ENCODE measurements at places on chromosomes 4 and X.

- DNase-seq: no peak
- no peaks in the 10 kb centered on the region for H3K4me1 ChIP-seq
- no peaks in the 10 kb centered on the region for H3K36me3 ChIP-seq
- H3K4me3 ChIP-seq: no peak overlapping the region
- H3K27me3 ChIP-seq: peaks cover 4% of the 10 kb centered on the region
These were observed 17.3 kb upstream of the TMEM185A start for GRCh38 chrX:149648932-149649331.

- no peak overlapping the region for H3K4me3 ChIP-seq
- peaks cover 9% of the 10 kb centered on the region for H3K27me3 ChIP-seq
- no peak for DNase-seq
These were observed 121.9 kb downstream of the BEND2 start for GRCh38 chrX:18098763-18099162.

DNA sequence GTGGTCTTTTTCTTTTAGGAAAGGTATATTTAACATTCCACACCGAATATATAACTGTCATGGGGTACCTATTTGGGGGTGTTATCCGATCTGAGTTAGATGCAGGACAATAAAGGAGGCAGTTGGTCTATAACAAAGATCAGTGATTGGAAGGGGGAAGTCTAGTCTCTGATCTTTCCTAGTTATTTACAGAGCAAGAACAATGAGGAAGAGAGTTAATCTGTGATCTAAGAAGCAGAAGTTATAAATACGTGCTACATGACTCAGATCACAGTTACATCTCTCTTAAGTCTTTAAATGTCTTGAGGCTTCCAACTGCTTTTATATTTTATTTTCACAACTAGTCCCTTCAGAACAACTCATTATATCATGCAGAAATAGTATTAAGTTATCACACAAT, 33.2 kb upstream of the ARMCX4 start:
- H3K4me3 ChIP-seq: no peak overlapping the region
- H3K27ac ChIP-seq: no peak overlapping the region
- no peak for DNase-seq

DNA sequence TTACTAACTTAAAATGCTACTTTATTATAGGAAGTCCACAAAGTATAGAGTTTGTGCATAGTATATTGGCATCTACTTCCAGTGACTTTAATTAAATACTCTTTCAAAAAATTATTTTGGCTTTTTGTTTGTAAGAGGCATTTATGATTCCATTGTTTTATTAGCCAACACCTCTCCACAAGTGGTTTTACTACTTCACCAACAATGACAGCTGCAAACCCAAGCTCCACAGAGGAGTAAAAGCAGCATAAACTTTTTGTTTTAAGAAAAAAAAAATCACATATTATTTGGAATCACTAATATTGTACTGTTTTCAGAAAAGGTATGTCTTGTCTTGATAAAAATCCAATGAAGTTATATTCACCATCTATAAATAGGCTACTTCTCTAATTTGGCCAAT, 88.5 kb downstream of the FIP1L1 start:
- H3K27ac ChIP-seq: no peak overlapping the region
- no peaks in the 10 kb centered on the region for H3K4me1 ChIP-seq
- DNase-seq: no peak
- H3K4me3 ChIP-seq: no peak overlapping the region
- H3K27me3 ChIP-seq: no peaks in the 10 kb centered on the region

DNA sequence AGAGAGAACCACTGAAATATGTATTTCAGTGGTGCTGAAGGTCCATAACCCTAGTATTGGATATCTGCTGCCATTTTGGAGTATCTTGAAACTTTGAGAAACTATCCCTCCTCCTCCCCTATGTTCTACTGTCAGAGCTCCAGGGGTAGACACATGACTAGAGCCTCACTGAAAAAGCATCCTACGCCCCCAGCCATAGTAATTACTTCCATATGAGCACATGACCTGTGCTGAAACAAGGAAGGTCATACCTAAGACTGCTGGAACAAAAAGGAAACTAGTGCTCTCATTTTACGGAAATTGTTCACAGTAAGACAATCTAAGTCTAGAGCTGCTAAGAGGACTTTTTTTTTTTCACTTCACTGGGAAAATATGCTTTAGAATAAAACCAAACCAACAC, 42.0 kb upstream of the MAPK10 start:
- no peak overlapping the region for H3K27ac ChIP-seq
- DNase-seq: no peak
- no peak overlapping the region for H3K4me3 ChIP-seq
- H3K4me1 ChIP-seq: no peaks in the 10 kb centered on the region
- no peaks in the 10 kb centered on the region for H3K36me3 ChIP-seq
- H3K27me3 ChIP-seq: no peaks in the 10 kb centered on the region

DNA sequence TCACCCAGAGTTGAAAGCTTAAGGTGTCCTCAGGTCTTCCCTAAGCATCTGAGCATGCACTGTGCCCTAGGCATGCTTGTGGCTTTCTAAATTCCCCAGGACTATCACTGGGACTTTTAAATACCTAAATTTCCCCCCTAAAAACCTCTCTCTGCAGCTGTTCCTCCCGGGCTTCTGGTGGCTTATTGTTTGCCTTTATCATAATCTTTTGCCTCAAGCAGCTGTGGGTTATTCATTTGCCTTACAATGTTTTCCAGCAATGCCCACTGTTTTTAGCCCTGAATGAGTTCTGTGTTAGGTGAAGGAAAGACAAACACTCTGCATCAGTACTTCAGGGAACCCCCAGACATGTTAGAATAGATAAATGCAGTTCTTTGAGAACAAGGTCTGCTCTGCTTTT, 455.0 kb downstream of the ZIC3 start:
- H3K4me3 ChIP-seq: no peak overlapping the region
- H3K27me3 ChIP-seq: peaks cover 3% of the 10 kb centered on the region
- no peak overlapping the region for H3K27ac ChIP-seq
- H3K4me1 ChIP-seq: no peaks in the 10 kb centered on the region
- no peaks in the 10 kb centered on the region for H3K36me3 ChIP-seq
- no peak for DNase-seq

DNA sequence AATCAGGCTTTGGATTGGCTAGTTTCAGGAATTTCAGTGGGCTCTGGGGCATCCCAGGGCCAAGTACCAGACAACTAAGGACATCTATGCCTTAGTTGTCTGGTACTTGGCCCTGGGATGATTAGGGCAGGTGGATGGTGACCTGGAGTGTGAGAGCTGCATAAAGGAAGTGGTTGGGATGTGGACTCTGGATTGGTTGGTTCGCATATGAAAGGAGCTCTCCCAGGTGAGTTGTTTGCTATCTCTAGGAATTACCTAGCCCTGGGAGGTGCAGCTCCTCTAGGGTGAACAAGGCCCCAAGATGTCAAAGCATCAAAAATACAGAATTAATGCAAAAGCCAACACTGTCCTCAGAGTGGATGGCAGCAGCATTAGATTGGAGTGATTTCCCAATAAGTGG, 109.6 kb downstream of the NHS start:
- H3K4me3 ChIP-seq: no peak overlapping the region
- no peak for DNase-seq
- H3K4me1 ChIP-seq: no peaks in the 10 kb centered on the region
- H3K27ac ChIP-seq: no peak overlapping the region
- H3K27me3 ChIP-seq: no peaks in the 10 kb centered on the region

DNA sequence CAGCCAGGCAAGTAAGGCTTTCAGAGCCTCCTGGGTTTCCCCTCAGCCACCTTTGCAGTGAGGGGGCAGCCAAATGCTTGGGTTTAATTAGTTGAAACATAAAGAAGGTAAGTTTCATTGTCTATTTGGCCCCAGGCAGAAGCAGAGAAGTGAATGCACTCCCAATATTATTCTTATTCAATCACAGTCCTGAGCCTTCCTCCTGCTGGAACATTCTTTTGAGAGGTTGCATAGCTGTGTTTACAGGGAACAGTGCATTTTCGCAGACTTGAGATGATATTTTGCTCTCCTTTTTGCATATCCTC, 13.9 kb downstream of the SLC2A9 start:
- no peak overlapping the region for H3K4me3 ChIP-seq
- no peak overlapping the region for H3K27ac ChIP-seq
- H3K27me3 ChIP-seq: no peaks in the 10 kb centered on the region
- H3K36me3 ChIP-seq: no peaks in the 10 kb centered on the region
- DNase-seq: no peak
- peaks cover 45% of the 10 kb centered on the region for H3K4me1 ChIP-seq

DNA sequence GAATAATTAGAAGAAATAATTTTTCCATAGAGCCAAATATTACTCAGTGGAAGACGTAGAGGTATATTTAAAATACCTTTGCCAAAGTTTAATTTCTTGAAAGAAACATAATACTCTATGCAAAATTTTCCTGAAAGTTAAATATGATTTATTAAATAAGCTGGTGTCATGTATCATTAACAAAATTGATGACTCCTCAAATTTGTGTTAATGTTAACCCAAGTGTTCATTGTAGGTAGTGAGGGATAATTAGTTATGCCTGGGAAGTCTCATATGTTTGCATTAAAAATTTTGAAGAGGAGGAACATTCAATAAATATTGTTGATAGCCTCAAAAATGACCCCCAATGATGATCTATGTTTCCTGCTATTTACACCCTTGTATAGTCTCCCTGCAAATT, 292.7 kb upstream of the AMOT start:
- no peaks in the 10 kb centered on the region for H3K4me1 ChIP-seq
- H3K36me3 ChIP-seq: no peaks in the 10 kb centered on the region
- DNase-seq: no peak
- H3K27me3 ChIP-seq: no peaks in the 10 kb centered on the region
- no peak overlapping the region for H3K4me3 ChIP-seq

DNA sequence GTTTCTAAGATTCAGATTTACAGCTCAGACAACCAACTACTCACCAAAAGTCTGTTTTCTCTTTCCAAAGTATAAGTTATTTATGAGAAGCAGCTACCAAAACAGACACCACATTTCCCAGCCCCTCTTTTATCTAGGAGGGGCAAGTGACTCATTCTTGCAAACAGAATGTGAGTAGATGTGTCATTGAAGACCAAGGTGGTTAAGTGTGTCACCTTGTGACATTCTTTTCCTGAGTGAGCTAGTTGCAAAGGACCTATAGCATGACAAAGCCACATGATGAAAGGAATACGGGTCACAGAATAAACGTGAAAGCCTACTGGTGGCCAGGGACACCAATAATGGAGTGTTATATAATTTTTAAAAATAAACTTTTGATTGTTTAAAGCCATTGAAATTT, 50.0 kb downstream of the SLC7A11 start:
- H3K27ac ChIP-seq: no peak overlapping the region
- no peaks in the 10 kb centered on the region for H3K4me1 ChIP-seq
- no peaks in the 10 kb centered on the region for H3K36me3 ChIP-seq
- no peak for DNase-seq
- H3K4me3 ChIP-seq: no peak overlapping the region
- H3K27me3 ChIP-seq: no peaks in the 10 kb centered on the region

DNA sequence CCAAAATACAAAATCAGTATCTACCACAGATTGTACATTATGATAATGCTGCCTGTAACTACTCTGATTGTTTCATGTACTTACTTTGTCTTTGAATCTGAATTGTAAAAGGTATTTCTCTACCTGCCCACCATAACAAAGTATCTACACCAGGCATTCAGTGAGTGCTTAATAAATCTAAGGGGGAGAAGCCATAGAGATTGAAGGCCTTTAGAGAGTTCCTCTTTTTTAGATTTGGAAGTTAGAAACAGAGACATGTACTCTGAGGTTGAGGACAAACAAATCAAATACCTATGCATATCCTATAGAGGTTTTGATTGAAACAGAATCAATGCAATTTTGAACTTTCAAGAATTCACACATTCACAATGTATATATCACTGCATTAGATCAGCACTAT, 42.7 kb downstream of the SAT1 start:
- DNase-seq: no peak
- H3K4me1 ChIP-seq: no peaks in the 10 kb centered on the region
- H3K4me3 ChIP-seq: no peak overlapping the region
- H3K36me3 ChIP-seq: no peaks in the 10 kb centered on the region
- H3K27ac ChIP-seq: no peak overlapping the region
- H3K27me3 ChIP-seq: no peaks in the 10 kb centered on the region

DNA sequence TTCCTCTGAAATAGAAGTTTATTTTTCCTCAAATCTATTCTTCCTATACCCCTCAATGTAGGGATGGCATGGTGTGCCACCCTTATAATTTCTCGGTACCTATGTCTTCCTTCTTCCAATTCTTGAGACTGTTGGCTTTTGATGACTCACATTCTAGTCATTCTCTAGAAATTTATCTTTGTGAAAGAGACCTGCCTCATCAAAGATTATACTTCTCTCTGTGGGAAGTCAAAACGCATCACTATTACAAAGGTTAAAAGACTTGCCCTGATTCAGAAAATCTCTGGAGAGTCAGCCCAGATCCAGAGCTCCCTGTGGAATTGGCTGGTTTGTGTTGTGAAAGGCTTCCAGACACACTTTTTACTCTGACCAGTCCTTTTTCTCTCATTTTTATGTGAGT, 65.9 kb upstream of the FSTL5 start:
- DNase-seq: no peak
- H3K4me3 ChIP-seq: no peak overlapping the region
- no peaks in the 10 kb centered on the region for H3K27me3 ChIP-seq
- H3K4me1 ChIP-seq: no peaks in the 10 kb centered on the region
- no peaks in the 10 kb centered on the region for H3K36me3 ChIP-seq
